ENCODE measurements at places on chromosomes 16 and 17.
A peak's percentile ranks its signal among the peaks of the same experiment; 100 is the strongest.

DNA sequence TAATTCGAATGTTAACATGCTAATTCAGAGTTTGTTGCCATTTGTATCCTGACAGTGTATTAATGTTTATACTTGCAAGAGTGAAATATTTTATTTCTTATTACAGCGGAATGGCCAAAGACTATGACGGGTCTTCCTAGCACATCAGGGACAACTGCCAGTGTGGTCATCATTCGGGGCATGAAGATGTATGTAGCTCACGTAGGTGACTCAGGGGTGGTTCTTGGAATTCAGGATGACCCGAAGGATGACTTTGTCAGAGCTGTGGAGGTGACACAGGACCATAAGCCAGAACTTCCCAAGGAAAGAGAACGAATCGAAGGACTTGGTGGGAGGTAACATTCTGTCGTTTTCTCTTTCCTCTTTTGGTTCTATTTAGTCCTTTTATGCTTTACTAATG, 23.4 kb downstream of the PPM1D start:
- DNase-seq, result no peak
- no peaks in the 10 kb centered on the region for H3K36me3 ChIP-seq
- no peaks in the 10 kb centered on the region for H3K27me3 ChIP-seq
- no peak overlapping the region for H3K4me3 ChIP-seq
- H3K27ac ChIP-seq, result no peak overlapping the region
- H3K4me1 ChIP-seq, result no peaks in the 10 kb centered on the region

DNA sequence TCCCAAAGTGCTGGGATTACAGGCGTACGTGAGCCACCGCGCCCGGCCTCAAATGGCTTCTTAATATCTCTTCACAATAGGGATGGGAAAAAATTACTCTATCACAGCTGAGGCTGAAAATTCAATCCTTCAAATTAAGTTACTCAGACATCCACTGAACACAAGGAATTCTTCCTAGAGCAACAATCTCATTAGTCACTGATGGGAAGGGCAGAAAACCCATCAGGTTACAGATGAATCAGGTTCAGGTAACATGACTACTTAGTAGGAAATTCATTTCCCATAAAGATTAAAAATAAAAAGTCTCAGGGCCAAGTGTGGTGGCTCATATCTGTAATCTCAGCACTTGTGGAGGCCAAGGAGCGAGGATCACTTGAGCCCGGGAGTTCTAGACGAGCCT, 42.5 kb upstream of the ABR start:
- H3K4me1 ChIP-seq, result no peaks in the 10 kb centered on the region
- no peak overlapping the region for H3K27ac ChIP-seq
- no peaks in the 10 kb centered on the region for H3K36me3 ChIP-seq
- no peak overlapping the region for H3K4me3 ChIP-seq

- H3K4me3 ChIP-seq, result no peak overlapping the region
- H3K36me3 ChIP-seq, result no peaks in the 10 kb centered on the region
- H3K4me1 ChIP-seq, result no peaks in the 10 kb centered on the region
- no peaks in the 10 kb centered on the region for H3K27me3 ChIP-seq
- peak; percentile 88 for DNase-seq
Measured at GRCh38 chr16:11386791-11387546, 41.7 kb downstream of the RMI2 start.

DNA sequence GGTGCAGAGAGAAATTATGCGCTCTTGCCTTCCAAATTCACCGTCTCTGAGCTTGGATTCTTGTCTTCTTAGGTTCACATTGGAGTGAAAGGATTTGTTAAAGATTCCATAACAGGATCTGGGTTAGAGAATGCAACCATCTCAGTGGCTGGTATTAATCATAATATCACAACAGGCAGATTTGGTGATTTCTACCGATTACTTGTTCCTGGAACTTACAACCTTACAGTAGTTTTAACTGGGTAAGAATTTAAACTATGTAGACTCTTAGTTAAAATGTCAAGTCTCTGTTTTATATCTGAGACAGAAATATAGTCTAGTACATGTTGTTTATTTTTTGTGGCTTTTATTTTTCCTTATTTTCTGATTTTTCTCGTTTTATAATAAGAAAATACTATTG, 42.9 kb downstream of the CPD start:
- H3K4me1 ChIP-seq, result peaks cover 2% of the 10 kb centered on the region
- H3K36me3 ChIP-seq, result peaks cover 3% of the 10 kb centered on the region
- DNase-seq, result no peak
- no peak overlapping the region for H3K27ac ChIP-seq
- H3K4me3 ChIP-seq, result no peak overlapping the region
- no peaks in the 10 kb centered on the region for H3K27me3 ChIP-seq

DNA sequence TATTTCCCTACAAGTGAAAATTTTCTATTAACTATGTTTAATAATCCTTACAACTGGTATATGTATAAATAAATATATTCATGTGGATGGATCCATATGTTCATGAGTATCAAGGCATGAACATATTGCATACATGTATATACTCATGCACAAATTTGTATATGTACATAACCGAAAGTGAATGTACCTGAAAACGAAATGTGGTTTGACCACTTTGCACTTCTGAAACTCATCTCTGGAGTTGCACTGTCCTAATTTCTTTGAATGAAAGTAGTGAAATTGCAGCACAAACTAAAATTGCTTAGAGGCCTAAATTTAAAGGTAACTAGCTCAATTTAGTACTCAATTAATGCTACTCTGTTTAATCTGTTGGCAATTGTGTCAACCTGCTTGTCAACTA, 27.4 kb upstream of the GNAO1 start:
- H3K4me3 ChIP-seq, result no peak overlapping the region
- H3K27me3 ChIP-seq, result no peaks in the 10 kb centered on the region
- DNase-seq, result no peak

- H3K27ac ChIP-seq, result no peak overlapping the region
- no peak overlapping the region for H3K4me3 ChIP-seq
- DNase-seq, result no peak
- H3K4me1 ChIP-seq, result no peaks in the 10 kb centered on the region
Measured at GRCh38 chr17:78953356-78954350, 26.1 kb downstream of the LGALS3BP start.

GRCh38 chr17:31147507-31148202, 52.9 kb downstream of the NF1 start:
- H3K4me3 ChIP-seq, result no peak overlapping the region
- H3K27ac ChIP-seq, result no peak overlapping the region
- no peaks in the 10 kb centered on the region for H3K27me3 ChIP-seq
- no peak for DNase-seq
- no peaks in the 10 kb centered on the region for H3K36me3 ChIP-seq

DNA sequence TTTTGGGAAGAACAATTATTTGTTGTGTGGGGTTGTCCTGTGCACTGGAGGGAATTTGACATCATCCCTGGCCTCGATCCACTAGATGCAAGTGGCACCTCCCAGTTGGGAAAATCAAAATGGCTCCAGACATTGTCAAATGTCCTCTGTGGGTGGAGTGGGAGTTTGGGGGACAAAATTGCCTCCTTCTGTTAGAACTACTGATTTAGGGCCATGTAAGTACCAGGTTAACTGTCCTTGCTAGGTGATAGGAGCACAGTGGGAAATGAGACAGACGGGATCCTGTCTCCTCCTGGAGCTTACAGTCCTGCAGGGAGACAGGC, 56.8 kb downstream of the ARHGAP23 start:
- peak overlapping the region; percentile 7 for H3K27ac ChIP-seq
- no peaks in the 10 kb centered on the region for H3K4me1 ChIP-seq
- no peak overlapping the region for H3K4me3 ChIP-seq
- peaks cover 4% of the 10 kb centered on the region for H3K36me3 ChIP-seq
- H3K27me3 ChIP-seq, result no peaks in the 10 kb centered on the region

DNA sequence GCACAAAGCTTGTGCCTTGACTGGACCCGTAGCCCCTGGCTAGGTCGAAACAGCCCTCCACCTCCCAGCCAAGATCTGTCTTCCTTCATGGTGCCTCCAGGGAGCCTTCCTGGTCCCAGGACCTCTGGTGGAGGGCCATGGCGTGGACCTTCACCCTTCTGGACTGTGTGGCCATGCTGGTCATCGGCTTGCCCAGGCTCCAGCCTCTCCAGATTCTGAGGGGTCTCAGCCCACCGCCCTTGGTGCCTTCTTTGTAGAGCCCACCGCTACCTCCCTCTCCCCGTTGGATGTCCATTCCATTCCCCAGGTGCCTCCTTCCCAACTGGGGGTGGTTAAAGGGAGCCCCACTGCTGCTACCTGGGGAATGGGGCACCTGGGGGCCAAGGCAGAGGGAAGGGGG, 3.5 kb downstream of the CTRL start:
- H3K4me3 ChIP-seq, result no peak overlapping the region
- peaks cover 2% of the 10 kb centered on the region for H3K36me3 ChIP-seq
- peak; percentile 26 for DNase-seq
- H3K27ac ChIP-seq, result no peak overlapping the region
- no peaks in the 10 kb centered on the region for H3K4me1 ChIP-seq

DNA sequence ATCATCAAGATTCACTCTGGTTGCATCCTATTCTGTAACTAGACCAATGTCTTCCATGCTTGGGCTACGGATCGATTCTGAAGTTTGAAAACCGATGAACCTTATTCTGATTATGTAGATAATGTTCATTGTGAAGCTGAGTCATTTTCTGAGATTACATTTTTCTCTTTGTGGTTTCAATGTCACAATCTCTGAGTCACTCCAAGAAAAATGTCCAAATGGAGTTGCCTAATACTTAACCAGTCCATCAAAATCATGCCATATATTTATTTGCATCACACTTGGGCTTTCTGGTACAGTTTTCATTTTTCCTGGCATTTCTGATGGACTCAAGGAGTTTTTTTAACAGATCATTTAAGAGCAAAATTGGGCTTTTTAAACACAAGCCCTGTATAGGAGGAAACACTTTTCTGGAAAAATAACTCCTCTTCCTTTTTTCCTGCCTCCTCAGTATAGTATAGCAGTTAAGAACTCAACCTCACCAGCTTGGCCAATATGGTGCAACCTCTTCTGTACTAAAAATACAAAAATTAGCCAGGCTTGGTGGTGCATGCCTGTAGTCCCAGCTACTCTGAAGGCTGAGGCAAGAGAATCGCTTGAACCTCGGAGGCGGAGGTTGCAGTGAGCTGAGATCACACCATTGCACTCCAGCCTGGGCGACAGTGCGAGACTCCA, 17.5 kb downstream of the CACNG3 start:
- H3K36me3 ChIP-seq, result no peaks in the 10 kb centered on the region
- no peak overlapping the region for H3K27ac ChIP-seq
- no peaks in the 10 kb centered on the region for H3K27me3 ChIP-seq
- H3K4me3 ChIP-seq, result no peak overlapping the region

DNA sequence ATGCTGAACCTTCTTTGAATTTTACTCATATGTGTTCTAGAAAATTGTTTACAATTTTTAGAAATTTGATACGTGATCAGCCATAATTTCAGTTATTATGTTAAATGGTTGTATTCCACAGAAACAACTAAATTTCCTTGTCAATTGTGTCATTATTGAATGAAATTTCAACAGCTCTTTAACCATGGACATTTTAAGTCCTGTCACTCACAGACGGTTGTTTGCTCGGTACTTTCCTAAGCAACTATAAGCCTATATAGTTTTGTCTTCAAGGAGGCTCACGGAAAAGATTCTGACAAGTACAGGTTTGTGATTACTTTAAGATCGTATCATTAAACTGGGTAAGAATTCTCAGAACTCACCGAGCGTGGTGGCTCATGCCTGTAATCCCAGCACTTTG, 31.8 kb downstream of the SLC39A11 start:
- no peak overlapping the region for H3K27ac ChIP-seq
- no peak overlapping the region for H3K4me3 ChIP-seq

GRCh38 chr16:11205065-11205699, 50.8 kb downstream of the SOCS1 start:
- H3K36me3 ChIP-seq, result no peaks in the 10 kb centered on the region
- H3K4me3 ChIP-seq, result no peak overlapping the region
- DNase-seq, result no peak
- no peak overlapping the region for H3K27ac ChIP-seq

- no peaks in the 10 kb centered on the region for H3K4me1 ChIP-seq
- H3K27ac ChIP-seq, result no peak overlapping the region
- H3K4me3 ChIP-seq, result no peak overlapping the region
Measured at GRCh38 chr16:85520853-85521521, 92.1 kb upstream of the GSE1 start.

DNA sequence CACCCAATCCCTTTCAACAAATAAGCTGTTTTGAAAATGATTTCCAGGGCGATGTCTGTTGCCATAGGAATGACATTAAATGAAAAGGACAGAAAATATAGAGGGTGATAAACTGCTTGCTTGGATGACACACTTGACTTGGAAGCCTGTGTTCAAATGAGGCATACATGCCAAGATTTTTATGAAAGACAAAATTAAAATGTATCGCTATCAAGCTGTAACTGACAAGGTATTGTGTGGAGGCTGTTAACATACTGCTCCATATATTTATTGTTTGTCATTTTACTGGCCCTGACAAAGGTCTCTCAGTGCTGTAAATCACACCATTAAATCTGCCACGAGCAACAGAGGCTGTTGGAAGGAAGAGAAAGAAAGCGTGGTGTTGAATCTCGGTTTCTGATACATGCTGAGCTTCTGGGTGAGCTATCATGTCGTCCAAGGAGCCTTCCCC, 456.2 kb upstream of the SALL1 start:
- no peak for DNase-seq
- no peaks in the 10 kb centered on the region for H3K27me3 ChIP-seq
- no peak overlapping the region for H3K4me3 ChIP-seq
- H3K27ac ChIP-seq, result no peak overlapping the region
- no peaks in the 10 kb centered on the region for H3K4me1 ChIP-seq
- no peaks in the 10 kb centered on the region for H3K36me3 ChIP-seq

DNA sequence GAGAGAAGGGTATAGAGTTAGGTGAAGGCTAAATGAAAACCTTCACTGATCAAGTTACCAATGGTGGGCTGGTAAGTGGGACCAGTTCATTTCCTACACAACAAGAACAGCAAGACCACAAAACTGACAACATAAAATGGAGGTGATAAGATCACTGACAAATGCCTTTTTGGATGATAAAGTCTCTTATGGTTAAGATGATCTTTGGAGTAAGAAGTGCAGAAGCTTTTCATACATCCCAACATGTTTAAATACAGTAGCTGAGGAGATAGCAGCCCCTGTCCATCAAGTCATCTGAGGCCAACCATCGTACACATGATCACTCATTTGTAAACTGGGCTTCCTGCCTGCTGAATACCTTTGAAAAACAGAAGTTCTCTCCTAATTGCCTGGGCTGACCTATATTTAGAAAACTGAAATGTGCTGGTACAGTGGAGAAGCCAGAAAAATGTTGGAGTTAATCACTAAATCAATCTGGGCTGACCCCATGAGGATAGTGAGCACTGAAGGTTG, 259.0 kb upstream of the ZFHX3 start:
- no peaks in the 10 kb centered on the region for H3K4me1 ChIP-seq
- no peak for DNase-seq
- H3K4me3 ChIP-seq, result no peak overlapping the region
- no peak overlapping the region for H3K27ac ChIP-seq
- H3K27me3 ChIP-seq, result no peaks in the 10 kb centered on the region
